ENCODE measurements at places on chromosomes 4 and X. TPM values are rescaled to one million over a fixed set of nuclear protein-coding genes. Genes with fewer than 3 reads are reported as not detected.

PRKG2 gene
- total RNA-seq, result 0.83 TPM

CT45A9 gene
- total RNA-seq, result not detected

SSX4 gene
- total RNA-seq, result not detected

USP38 gene
- 8.9 TPM for total RNA-seq

UGT2B11 gene
- not detected for total RNA-seq

ETDA gene
- not detected for total RNA-seq

GABRB1 gene
- not detected for total RNA-seq

PGAM4 gene
- total RNA-seq, result 0.26 TPM

BST1 gene
- total RNA-seq, result 17.6 TPM

TSPAN7 gene
- 2.4 TPM for total RNA-seq

Measured in A549 treated with CpdA at 1 μM for 4 hours (cell line).